ENCODE measurements at places on chromosomes 3 and 15.

- DNase-seq, result no peak
Measured at GRCh38 chr3:89613241-89613640, 505.8 kb downstream of the EPHA3 start.

- DNase-seq, result no peak
Measured at GRCh38 chr15:77550301-77551251, 82.1 kb downstream of the LINGO1 start.

DNA sequence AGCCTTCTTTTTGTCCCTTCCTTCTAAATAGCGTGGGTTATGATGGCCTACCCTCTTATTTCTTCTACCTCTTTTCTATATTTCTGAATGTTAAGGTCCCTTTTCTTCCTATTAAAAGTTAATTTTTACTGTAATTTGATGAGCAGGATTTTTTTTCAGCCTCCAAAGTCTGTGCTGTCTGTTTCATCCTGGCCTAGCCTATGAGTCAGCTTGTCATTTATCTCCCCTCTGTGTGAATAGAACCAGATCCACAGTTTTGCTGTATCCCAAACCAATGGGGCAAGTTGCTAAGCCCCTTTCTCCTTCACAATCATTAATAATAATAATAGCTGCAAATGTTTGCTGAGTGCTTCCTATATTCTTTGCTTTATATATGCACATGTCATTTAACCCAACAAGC is 18.1 kb upstream of the C3orf38 start:
- DNase-seq, result no peak

GRCh38 chr3:193225302-193226125 is 15.5 kb upstream of the PLAAT1 start:
- no peak for DNase-seq

DNA sequence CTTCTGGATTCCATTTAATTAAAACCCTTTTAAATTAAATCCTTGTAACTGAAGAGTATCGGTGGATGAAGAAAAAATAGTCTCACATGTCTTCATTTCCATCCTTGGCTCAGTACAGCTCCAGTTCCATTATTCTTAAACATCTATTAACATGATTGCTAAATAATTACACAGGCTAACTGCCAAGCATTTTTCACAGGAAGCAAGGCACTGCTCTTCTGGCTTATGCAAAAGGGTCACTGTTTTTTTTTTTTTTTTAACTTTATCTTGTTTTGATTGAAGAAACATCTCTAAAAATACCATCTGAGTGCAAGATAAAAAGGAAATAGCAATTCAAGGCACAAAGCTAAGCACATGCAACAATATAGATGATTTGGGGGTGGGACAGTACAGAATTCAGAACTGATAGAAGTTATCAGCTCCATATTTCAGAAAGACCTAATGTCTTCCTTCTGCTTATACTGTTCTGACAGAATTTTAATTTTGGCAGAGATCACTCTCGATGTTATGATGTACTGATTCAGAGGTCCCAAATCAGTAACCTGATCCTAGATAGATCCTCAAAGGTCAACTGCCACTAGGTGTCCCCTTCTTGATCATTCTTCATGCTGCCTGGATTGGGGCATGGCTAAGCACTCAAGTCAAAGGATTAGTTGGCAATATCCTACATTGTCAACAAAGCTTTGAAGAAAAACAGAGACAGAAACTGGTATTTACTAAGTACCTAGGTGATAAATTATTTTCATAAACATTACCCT is 57.8 kb upstream of the ACTC1 start:
- no peak for DNase-seq

DNA sequence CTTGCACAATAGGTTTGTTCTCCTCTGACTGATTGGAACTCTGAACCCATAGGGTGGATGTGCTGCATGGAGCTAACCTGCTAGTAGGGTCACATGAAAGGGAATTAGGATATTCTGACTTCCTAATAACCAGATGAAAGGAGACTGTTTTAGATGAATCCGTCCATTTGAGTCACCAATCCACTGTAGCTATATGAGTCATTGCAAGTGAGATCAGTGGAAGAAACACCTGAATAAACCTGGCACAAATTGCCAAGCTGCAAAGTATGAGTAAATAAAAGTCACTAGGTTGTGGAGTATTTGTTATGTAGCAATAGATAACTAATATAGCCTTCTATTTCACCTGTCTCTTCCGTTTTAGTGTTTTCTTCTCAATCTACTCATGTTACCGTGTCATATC is 584.4 kb downstream of the PDCD6IP start:
- no peak for DNase-seq

DNA sequence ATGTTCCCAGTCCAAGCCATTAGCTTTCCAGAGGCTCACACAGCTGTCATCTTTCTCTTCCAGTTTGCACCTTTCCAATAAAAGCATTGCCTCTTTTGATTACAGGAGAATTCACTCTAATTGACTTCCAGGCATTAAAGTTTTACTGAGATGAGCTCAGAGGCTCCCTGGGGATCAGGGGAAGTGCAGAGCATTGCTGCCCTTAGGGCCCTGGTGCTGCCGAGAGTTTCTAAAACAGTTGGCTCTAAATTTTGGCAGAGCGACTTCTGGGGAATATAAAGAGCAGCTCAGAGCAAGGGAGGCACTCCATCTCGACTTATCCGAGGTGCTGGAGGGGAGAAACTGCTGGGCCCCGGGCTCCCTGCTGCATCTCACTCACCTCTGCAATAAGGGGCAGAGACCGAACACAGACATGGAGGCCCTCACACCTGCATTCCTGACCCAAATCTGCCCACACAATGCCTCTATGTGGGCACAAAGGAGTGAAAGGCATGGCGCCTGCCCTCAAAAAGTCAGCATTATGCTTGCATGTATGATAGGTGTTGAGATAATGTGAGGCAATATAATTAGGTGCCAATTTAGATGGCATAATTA is 61.7 kb downstream of the SCN11A start:
- DNase-seq, result no peak

GRCh38 chr3:58411851-58412830 is 21.5 kb downstream of the PDHB start:
- DNase-seq, result no peak

DNA sequence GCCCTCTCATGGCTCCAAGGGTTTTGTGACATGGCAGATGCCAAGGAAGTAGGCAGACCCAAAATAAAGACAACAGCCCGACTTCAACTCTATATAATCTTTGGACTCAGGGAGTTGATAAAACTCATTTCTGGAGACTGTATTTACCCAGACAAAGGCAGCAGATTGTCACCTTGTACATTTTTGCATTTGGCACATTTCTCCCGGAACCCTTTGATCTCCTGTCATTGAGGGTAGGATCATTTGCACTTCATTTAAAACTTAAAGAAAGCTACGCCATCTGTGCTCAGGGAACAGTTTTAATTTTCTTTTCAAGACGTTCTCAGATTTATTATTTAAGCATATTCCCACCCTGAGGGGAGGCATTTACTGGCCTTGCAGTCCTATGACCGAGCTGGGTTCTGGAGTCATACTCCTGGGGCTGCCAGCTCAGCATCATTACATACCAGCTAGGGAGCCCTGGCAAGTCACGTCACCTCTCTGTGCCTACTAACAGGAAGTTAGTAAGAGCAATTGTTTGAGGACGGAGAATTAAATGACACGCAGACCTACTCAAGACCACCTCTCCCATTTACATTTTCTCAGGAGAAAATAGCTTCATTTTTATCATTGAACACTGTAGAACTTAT is 5.9 kb downstream of the CDCP1 start:
- DNase-seq, result no peak

- DNase-seq, result no peak
Measured at GRCh38 chr15:89662893-89663626, 7.8 kb upstream of the KIF7 start.

DNA sequence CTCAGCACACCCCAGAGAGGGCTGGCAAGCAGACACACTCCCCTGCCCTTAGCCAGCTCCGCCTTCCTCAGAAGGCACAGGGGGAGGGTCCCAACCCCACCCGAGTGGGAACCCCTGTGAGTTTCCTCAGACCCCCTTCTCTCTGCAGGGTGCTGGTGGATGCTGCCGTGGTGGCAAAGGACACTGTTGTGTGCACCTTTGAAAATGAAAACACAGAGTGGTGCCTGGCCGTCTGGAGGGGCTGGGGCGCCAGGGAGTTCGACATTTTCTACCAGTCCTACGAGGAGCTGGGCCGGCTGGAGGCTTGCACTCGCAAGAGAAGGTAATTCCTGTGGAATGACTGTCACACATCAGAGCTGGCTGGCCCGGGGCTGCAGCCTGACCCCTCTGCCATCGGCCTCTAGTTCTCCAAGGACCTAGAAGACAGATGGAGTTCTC is 149.4 kb downstream of the LRRK1 start:
- no peak for DNase-seq

DNA sequence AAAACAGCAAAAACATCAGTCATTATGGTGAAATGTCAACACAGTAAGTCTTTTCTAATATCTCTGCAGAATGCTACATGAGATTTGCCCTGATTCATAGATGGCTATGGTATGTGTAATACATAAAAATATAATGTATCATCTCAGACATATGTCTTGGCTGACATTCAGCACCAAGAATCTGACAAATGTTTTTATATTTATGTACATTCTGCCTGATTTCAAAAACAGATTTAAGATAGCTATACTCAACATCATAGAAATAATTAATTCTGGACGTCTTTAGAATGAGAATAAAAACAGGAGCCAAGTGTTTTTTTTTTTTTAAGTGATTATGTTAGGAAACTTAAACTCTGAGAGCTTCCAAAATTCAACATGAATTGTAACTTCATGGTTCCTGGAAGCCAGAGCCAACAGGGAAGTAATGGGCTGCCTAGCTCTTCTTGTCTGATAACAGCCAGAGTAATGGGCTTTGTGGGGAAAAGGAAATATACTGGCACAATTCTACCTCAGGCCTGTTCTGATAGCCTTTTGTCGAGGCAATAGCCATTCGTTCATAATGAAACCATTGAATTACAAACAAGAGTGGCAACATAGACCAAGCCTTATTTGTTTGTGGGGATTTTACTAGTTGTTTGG is 184.4 kb downstream of the VGLL4 start:
- no peak for DNase-seq

GRCh38 chr3:31858439-31858838 is 122.6 kb downstream of the OSBPL10 start:
- no peak for DNase-seq

DNA sequence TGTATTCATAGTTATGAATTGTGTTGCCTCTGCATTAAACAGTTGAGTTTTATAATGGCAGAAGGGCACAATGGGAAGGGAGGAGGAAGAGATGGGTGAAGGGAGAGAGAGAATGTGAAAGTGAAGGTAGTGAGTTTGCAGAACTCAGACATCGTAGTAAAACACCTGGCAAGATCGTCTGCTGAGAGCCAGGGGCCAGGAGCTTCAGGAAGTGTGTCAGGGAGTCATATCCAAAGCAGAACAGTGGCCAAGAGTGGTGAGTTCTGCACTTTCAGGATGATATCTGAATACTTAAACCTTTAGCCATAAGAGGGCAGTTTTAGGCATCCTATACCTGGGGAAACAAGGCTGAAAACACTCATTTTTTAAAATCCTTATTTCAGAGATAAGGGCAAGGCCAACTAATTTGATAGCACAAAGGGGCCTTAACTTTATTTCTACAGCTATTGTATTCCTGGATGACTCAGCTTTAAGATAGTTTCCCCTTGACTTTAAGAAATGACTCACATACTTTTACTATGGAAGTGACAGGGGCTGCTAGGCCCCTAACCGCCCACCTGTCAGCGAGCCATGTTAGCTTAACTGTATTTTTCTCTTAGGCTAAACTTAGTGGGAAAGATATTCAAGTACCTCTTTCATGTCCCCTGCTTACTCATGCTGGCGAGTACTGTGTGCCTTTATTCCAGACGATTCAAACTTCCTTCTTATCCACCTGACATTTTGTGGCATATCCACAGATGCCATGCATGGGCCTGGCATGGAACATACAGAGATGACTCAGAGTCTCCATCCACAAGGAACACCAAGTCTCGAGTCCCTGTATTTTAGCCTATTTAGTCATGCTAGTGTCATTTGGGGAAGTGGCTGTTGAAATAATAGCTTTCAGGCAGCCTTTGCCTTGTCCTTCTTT is 53.9 kb downstream of the RLBP1 start:
- peak; percentile 20 for DNase-seq

- DNase-seq, result no peak
Measured at GRCh38 chr3:78163379-78163778, 1123.5 kb downstream of the ROBO2 start.

- no peak for DNase-seq
Measured at GRCh38 chr3:60504827-60505457, 746.3 kb downstream of the FHIT start.

GRCh38 chr15:100207053-100207452 is 134.7 kb downstream of the ADAMTS17 start:
- no peak for DNase-seq

GRCh38 chr3:186534113-186534669 is 10.0 kb downstream of the CRYGS start:
- DNase-seq, result peak; percentile 68

DNA sequence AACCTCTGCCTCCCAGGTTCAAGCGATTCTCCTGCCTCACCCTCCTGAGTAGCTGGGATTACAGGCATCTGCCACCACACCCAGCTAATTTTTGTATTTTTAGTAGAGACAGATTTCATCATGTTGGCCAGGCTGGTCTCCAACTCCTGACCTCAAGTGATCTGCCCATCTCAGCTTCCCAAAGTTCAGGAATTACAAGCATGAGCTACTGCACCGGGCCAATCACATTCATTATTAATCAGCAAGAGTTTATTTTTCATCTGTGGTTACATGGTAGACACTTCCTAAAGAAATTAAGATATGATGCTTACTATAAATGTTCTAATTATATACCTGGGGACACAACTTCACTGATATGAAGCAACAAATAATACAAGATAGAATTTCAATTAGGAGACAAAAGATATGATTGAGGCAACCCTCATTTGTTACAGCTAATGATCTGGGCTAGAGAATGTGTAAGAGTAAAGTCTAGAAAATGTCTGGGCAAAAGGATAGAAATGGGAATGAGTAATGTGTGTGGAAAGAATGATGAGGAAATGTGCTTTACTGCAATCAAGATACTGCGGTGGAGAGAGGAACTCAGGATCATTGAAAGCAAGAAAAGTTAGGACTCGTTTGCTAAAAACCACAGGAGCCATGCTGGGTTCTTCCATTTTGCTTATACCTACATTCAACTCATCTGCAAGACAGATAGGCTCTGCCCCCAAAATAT is 366.8 kb downstream of the ZIC1 start:
- no peak for DNase-seq

- DNase-seq, result no peak
Measured at GRCh38 chr3:100268156-100268555, 7.4 kb downstream of the TBC1D23 start.

- DNase-seq, result no peak
Measured at GRCh38 chr3:142808103-142808917, 80.6 kb downstream of the PCOLCE2 start.

DNA sequence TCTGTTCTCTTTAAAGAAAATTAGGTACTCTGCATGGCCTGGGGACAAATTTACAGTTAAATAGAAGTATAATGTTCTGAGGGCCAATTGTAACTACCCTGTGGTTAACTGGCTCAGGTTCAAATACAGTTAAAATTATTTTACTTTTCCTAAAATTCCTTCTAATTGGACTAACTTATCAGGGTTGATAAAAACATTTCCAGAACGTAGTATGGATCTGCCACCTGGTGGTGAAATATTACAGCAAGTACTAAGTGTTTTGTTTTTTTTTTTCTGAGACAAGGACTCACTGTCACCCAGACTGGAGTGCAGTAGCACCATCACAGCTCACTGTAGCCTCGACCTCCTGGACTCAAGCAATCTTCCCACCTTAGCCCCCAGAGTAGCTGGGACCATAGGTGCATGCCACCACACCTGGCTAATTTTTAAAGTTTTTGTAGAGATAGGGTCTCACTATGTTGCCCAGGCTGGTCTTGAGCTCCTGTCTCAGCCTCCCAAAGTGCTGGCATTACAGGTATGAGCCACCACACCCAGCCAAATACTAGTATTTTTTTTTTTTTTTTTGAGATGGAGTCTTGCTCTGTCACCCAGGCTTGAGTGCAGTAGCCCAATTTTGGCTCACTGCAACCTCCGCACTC is 29.2 kb downstream of the NEO1 start:
- peak; percentile 67 for DNase-seq
